Right renal pelvis (tissue), 4 donors: ENCODE measurements at places on chromosomes 6 and 20.

GRCh38 chr6:140677781-140678528 lies 1303.5 kb upstream of the CITED2 start:
- no peak for DNase-seq

DNA sequence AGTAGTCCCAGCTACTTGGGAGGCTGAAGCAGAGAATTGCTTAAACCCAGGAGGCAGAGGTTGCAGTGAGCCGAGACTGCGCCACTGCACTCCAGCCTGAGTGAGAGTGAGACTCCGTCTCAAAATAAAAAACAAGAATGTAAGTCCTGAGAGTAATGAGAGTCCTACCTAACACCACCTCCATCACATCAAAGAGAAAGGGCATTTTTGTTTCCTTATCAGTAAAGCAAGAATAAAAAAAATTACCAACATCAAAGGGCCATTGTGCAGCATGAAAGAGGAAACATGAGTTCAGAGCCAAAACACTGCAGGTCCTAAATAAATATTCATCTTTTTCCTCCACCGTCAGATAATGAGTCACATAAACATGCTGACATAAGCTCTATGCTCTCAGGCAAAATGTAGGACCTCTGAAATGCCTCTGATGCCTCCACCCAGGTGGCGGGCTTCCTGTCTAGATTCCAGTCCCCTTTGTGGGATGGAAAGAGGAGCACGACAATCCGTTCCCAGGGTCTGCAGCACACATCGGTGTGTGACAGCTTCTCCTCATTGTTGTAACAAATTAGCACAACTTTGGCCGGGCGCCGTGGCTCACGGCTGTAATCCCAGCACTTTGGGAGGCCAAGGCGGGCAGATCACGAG lies 7.2 kb downstream of the ATP9A start:
- no peak for DNase-seq

GRCh38 chr20:57435498-57436222 lies 44.5 kb downstream of the RBM38 start:
- peak; percentile 35 for DNase-seq

DNA sequence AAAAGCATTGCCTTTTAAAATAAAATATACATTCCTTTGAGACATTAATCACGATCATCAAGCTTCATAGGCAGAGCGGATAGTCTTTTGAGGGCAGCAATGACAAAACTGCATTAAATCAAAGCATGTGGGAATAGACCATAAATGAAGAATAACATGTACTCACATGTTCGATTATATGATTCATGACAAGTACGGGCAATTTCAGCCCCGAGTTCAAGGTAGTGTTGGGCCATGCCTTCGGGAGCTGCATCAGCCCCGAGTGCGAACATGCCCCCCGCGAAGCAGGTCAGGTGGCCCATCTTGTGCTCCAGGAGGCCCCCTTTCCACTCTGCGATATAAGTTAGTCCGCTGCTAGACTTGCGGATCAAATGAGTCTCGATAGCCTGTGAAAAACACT lies 111.0 kb upstream of the FAM184A start:
- DNase-seq = no peak

GRCh38 chr6:155245831-155246230 lies 18.0 kb upstream of the CLDN20 start:
- no peak for DNase-seq

DNA sequence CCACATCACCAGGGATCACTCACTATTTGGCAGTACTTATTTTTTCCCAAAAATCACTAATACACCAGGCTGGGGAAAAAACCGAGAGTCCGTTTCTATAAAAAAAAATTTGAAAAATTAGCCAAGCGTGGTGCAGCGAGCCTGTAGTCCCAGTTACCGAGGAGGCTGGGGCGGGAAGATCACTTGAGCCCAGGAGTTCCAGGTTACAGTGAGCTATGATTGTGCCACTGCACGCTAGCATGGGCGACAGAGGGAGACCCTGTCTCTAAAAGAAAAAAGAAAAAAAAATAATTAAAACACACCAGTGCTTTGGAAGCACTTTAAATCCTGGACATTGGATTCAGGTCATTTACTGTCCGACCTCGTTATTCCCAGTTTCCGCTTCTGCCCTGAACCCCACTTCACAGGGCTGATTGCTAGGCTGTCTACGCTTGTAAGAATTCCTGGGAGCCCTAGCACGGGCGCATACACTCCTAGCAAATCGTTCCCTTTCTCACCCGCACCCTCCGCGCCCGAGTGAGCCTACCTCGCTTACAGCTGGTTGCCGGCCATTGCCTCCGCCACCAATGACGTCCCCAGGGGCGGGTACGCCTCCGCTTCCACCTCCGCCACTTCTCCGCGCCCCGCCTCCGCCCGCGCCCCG lies at the start of gene TPMT:
Gene TPMT (minus strand): TSS at position 571 of the 643 bp plus-strand sequence. CDS start 5,950 bp downstream, outside the sequence.
- no peak for DNase-seq

DNA sequence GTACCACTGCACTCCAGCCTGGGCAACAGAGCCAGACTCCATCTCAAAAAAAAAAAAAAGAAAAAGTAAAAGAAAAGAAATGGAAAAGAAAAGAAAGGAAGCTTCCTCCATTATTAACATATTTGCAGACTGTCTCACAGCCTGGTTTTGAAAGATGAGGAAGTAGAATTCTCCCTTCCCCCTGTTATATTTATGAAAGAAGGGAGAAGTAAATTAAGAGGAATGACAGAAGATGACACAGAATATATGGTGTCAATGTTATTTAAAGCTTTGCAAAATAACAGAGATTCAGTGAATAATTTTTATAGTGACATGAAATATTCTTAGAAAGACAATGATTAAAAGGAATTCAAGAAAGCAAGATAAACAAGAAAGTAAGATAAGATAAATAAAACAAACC lies 83.7 kb upstream of the PRSS16 start:
- no peak for DNase-seq

GRCh38 chr6:81562169-81562568 lies 190.3 kb downstream of the TENT5A start:
- DNase-seq = no peak

DNA sequence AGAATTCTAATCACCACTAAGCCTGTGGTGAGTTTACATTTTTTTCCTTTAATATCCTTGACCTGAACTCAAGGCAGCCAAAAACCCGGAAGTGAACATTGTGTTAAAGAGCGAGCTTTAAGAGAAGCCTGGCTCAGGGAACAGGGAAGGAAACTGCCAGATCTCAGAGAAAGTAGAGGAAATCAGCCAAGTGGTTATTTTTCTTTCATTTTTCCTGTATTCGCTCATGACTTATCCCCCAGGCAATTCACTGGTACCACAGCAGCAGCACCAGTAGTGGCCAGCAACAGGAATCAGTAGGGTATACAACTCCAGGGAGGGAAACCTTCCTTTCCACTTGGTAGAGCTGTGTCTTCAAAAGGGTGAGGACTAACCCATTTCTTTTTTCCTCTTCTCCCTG lies 89.6 kb upstream of the HMGCLL1 start:
- no peak for DNase-seq

- no peak for DNase-seq
These were observed 50.3 kb downstream of the MYB start for GRCh38 chr6:135231469-135231844.

DNA sequence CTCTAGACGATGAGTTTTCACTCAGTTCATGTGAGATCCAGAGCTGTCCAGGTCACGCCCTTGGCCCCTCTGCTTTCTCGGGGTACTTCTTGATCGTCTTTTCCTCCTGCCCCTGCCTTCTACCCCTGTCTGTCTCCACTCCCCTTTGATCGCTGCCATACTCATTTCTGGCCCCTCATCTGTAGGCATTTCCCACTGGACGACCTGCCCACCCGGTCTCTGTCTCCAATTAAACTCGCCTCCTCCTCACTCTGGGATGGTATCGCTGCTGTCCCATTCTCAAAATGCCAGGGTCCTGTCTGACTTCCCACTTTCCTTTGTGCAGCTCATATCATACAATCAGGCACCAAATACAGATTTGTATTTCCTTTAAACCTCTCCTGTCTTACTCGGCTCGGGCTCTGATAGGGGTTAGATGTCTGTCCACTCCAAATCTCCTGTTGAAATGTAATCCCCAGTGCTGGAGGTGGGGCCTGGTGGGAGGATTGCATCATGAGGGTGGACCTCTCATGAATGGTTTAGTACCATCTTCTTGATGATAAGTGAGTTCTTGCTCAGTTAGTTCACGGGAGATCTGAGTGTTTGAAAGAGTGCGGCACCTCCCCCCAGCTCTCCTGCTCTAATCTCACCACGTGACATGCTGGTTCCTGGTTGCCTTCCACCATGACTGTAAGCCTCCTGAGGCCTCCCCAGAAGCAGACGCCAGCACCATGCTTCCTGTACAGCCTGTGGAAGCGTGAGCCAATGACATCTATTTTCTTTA lies 3.5 kb upstream of the SYNJ2 start:
- DNase-seq = no peak

- no peak for DNase-seq
These were observed 305.6 kb upstream of the MAN1A1 start for GRCh38 chr6:119655124-119655523.

DNA sequence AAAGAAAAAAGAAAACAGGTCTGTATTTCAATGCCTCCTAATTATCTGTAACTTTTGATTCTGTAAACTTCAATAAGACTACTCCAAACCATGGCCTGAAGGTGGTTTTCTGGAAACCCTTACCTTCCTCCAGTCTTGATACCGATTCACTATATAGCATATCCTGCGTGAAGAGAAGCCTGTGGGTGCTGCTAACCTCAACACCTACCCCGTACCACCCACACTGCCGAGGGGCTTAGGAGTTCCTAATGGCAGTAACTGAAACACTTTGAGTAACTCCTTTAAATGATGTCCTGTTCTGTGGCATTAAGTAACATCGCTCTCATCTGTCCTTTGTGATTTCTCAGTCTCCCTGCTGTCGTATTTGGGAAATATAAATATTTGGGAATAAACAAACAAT lies 104.5 kb upstream of the CARMIL1 start:
- no peak for DNase-seq

DNA sequence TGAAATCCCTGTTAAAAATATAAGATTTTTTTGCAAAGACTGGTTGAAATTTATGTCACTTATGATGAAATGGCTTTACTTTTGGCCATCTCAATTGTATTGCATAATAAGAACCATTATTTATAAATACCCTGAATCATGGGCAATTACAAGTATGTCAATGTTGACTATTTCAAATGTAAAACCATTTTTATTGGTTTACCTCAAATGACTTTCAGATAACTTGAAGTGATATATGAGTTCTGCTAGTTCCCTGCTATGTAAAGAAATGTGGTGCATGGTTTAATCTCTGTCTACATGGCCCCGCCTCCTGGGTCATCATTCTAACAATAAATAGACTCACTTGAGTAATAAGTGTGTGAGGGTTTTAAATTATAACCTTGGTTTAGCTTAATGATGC lies 275.6 kb upstream of the PREP start:
- DNase-seq = no peak

GRCh38 chr20:63440366-63440955 lies 32.0 kb downstream of the KCNQ2 start:
- DNase-seq = no peak

DNA sequence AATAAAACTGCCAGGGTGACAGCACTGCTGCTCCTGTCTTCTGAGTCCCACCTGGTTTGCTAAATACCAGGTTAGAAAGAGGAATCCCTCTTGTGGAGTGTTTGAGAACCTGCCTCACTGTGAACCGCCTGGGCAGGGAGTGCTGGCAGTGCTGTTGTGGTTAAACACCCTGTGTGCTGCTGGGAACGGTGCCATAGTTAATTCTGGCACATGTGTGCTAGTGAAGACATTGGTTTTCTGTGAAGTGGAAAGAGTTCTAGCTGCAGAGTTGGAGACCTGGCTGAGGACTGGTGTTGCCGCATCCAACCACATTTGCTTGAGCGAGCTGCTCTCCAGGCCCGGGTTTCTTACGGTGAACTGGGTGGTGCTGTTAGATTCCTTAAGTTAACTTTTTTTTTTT lies 72.7 kb downstream of the IGF2R start:
- DNase-seq = no peak

- no peak for DNase-seq
These were observed 158.1 kb upstream of the GMDS start for GRCh38 chr6:2403546-2403945.

DNA sequence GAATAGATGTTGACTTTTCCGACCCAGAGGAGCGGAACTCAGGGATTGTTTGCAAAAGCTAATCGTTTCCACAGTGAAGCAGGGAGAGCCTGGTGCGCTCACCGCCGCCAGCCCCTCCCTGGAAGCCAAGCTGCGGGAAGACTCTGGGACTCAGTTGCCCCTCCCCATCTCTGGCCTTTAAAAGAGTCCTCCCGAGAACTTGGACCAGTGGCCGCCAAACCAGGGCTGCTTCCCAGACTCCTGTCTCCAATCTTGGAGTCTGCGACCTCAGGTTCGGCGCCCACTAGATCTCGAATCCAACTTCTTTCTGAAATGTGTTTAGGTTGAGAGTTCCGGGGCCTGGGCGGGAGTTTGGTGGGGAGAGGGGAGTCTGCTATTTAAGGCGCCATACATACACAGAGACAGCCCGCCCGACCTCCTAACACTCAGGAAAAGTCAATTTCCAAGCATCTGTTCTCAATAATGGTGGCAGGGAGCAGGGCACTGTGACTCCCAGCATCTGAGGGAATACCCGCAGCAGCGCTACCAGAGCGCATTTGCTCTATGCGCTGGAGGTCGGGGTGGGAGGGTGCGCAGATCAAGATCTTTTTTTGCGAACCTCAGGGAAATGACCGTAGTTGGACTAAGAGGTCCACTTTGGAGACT lies 800 bp upstream of the GRIK2 start:
- DNase-seq = peak; percentile 34

- DNase-seq = no peak
These were observed 315 bp upstream of the PDE10A start for GRCh38 chr6:165663377-165663735.
